ENCODE measurements at places on chromosomes 7 and 10.

- no peak for DNase-seq
These were observed 41.8 kb downstream of the ZCCHC24 start for GRCh38 chr10:79403441-79404230.

- no peak for DNase-seq
These were observed 84.1 kb downstream of the SNX10 start for GRCh38 chr7:26375726-26376174.

GRCh38 chr10:116980041-116980440 lies 24.9 kb downstream of the SHTN1 start:
- DNase-seq, result no peak

DNA sequence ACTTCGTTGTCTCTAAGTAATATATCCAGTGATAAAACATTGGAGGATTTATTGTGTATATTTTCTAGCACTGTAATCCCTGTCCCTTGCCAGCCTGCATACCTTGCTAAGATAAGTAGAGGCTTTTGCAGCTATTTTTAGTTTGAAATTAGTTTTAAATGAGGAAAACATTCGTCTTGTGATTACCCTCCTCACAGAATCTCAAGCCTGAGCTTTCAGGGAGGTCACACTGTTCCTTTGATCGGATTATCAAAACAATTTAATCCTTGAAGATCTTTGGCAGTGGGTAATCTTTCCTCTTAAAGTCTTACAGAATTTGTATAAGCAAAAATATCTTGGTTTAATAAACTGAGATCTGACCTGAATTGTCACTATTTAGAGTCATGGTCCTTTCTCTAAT lies 897.0 kb upstream of the CELF2 start:
- no peak for DNase-seq

DNA sequence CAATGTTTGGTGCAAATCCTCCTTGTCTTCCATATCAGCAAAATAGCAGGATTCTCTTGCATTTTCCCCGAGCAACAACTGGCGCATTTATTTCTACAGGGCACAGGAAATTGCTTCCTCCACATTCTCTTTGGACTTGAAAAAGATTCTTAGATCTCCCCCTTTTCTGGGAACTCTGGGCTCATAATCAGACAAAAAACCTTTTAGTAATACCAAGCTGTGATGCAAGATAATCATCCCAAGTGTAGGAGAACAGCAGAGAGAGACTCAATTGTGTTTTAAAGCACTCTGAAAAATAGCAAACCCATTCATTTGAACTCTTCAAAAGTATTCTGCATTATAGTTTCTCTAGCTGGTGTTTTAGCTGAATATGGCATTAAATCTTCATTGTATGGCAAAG lies 419.6 kb upstream of the NPVF start:
- no peak for DNase-seq

- DNase-seq, result no peak
These were observed 23.9 kb downstream of the SLC18A2 start for GRCh38 chr10:117264782-117265181.

GRCh38 chr10:28711041-28711440 lies 33.7 kb downstream of the BAMBI start:
- peak; percentile 44 for DNase-seq

DNA sequence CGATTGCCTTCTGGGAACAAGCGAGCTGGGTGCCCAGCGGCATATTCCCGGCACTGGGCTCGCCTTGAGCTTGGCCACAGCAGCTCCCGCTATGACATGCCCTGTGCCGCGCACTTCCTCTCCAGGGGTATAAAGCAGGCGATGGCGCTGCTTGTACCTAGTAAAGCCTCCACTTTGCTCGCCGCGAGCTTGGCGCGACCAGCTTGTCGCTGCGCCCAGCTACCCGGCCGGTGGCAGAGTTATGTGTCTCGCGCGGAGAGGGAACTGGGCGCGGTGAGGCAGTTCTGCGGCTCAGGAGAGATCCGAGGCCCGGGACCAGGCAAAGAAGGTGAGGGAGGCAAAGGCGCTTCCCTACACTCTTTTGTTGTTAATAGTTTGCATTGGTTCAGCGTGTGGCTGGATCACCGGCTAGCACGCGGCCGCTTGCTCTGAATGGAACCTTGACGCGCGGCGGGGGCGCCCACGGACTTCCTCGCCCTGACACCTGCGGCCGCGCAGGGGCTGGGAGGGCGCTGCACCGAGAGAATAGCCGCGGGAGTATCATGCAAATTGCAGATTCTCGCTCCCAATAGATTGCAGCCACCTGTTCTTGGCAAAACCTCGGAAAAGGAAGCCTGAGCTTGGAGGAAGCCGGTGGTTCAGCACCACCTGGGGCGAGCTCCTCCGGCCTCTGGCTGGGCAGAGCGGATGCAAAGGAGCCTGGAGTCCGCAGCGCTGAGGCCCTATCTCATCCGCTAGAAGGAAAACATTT lies 3.0 kb upstream of the BUB3 start:
- no peak for DNase-seq

- DNase-seq, result no peak
These were observed 115.7 kb downstream of the PRKAG2 start for GRCh38 chr7:151761231-151761630.

DNA sequence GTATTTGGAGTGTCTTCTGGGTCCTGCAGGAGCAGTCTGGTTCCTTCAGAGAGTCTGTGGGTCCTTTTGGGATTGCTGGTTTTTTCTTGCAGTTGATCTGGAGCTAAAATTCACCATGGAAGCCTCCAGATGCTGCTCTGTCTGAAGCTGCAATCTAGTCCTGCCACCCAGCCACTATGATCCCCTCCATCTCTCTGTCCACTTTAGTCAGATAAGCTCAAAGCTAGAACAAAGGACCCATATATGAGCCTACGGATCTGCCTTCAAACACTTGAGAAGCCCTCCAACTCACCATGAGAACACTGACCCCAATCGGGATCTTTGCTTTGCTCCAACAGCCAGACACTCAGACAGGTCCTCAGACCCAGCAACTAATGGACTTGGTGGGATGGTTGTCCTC lies 618 bp upstream of the TBXAS1 start:
- DNase-seq, result no peak

- peak; percentile 38 for DNase-seq
These were observed 25.8 kb downstream of the STEAP1 start for GRCh38 chr7:90180011-90180585.

DNA sequence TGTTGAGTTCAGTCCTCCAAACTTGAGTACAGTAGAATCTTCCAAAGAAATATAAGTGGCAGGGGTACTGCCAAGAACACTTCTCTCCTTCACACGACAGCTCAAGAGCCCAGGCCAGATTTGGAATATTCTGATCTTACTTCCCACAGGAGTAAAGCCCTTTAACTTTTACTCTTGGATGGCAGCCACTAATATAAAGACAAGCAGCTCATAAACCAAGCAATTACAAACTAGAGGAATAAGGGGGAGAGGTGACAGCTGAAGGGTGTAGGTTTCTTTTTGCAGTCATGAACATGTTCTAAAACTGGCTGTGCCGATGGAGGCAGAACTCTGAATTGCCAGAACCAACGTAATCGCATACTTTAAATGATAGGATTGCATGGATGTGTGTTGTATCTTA lies 74.8 kb downstream of the SVIL start:
- DNase-seq, result no peak

GRCh38 chr10:126781450-126782216 lies 111.1 kb upstream of the C10orf90 start:
- no peak for DNase-seq

DNA sequence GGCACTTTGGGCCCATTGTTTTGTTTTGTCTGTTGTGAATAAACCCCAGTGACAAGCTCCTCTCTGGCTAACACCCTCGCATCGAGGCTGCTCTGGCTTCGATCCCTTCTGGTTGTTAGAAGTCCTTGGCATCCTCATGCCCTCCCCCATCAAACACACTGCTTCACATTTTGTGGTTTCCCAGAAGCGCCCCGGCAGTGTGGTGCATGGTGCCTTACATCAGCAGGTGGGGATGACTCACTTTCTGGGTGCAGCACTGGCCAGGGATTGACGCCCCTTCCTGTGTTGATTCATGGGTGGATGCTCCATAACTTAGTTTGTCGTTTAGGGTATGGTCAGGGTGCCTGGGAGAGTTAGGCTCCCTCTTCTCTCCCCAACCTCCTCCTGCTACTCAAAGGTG lies 51.4 kb downstream of the PLPP4 start:
- peak; percentile 90 for DNase-seq

DNA sequence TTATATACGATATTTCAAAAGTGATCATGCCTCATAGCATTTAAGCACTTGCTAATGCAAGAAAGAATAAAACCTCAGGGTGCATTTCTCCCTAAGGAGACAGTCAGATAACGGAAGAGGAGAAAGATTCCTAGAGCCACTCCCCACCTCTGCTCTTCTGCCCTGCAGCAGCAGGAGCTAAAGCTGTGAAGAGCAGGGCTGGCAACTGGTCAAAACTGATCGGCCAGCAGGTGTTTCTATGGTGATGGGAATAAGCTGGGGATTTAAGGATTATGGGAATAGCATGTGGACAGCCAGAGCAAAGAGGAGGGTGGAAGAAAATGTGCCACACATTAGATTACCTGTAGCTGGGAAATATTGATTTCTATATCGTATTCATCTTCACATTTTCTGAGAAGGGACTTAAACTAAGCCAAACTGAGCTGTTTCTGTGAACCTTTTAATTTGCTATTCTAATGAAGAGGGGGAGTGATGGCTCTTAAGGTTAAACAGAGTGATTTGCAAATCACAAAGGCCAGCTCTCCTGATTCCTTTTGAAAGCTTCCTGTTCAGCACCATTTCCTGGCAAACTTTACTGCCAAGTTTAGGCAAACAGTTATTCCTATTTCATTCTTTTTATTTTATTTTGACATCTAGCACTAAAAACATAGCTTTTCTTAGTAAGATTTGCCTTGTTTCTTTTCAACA lies 268.9 kb upstream of the PFKP start:
- no peak for DNase-seq

DNA sequence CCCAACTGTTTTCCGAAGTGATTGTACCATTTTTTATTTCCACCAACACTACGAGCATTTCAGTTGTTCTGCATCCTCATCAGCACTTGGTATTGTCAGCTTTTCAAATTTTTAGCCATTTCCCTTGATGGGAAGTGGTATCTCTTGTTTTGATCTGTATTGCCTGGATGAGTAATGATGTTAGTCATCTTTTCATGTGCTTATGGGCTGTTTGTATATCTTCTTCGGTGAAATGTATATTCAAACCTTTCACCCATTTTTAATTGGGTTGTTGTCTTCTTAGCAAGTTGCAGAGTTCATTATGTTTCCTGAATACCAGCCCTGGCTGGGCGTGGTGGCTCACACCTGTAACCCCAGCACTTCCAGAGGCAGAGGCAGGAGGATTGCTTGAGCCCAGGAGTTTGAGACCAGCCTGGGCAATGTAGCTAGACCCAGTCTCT lies 22.1 kb downstream of the CLIP2 start:
- peak; percentile 64 for DNase-seq

DNA sequence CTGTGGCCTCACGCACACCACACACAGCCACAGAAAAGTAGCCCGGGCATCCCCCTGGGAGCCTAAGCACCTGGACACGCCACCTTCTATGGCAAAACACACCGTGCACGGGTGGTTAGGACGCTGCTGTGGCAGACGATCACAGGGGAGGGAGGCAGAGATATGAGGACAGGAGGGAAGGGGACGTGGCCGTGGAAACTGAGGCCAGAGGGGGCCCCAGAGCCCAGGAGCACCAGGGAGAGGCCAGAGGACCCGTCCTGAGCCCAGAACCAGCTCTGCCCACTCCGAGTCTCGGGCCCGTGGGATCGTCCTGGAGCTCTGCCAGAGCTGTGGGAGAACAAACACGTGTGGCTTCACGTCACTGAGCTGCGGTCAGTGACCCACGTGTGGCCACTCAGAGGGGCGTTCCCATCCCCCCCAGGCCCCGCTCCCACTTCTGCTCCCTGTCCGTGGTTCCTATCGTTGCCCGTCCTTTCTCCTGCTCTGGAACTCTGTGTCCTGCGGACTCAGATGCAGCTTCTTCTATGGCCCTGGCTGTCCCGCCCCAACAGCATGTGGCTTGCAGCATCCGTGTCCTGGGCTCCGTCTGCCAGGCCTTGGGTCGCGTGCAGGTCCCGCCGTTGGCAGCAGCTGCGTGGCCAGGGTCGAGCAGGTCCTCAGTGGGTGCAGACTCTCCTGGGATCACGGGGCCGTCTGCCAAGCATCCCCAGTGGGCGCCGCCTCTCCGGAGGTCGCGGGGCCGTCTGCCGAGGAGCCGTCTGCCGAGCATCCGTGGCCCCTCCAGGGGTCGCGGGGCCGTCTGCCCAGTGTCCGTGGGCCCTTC lies 31.0 kb downstream of the GET4 start:
- DNase-seq, result no peak

- DNase-seq, result no peak
These were observed 153.8 kb upstream of the HABP2 start for GRCh38 chr10:113399065-113399464.

DNA sequence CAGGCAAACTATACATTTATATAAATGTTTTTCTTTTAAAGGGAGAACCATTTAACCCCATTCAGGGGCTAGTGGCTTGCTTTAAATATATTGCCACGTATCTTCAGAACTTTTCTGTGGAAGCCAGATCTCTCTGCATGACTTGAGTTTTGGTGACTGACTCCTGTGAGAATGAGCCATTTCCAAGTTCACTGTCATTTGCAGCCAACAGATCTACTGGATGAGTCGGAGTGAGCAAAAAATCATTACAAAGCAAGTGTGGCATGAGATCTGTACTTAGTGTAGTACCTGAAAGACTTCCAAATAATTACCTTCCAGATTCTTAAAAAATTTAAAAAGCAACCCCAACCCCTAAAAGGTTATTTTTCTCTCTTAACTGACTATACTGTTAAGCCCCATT lies 45.6 kb downstream of the PDSS1 start:
- DNase-seq, result no peak

DNA sequence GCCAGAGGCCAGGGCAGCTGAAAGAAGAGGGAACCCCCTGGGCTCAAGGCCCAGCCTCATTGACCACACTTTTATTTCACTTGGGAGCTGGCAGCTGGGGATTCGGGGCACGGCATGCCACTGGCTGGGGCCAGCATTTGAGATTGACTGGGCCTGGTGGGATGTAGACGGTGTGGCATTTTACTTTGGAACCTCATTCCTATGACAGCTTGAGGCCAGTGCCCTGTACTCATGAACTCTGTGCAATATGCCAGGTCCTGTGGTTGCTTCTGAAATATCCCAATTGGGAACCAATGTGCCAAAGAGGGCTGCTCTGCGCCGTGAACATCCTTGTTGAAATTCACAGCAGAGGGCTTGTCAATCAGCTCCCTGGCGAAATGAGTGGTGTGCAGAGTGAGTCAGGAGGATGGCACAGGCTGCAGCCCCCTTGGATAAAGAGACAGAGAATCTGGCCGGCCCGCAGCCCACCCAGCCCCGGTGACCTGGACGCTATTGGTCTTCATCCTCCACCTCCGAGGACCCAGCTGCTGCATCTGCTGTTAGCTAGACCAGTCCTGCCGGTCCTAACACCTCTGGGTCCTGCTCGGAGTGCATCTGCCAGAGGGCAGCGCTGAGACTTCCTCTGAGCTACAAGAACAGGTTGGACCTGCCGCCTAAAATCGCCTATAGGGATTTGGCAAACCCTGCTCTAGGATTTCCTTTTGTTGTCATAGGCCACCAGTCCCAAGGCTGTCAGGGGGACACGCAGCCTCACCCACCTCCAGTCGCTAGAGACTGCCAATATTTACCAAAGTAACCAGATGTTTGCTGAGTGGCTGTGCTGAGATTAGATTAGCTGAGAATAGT lies 58.0 kb downstream of the PRKAG2 start:
- DNase-seq, result no peak

Measured in iris pigment epithelial cell (primary cell).